ENCODE measurements at places on chromosomes 5 and 9.

DNA sequence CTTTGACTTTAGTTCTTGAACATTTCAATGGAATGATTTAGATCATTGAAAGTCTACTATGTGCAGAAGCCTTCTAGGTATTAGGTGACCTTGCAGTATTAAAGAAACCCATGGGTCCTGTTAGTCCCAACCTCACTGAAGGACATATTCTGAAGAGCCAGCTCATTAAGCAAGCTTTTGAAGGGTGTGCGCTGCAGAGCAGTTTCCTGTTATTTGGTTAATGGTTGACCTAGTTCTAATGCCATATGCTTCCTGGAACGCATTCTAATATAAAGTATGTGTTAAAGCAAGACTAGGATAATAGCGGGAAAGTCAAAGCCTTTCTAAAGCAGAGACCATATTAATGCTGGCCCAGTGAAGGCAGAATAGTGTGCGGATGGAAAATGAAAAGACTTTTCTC, 20.1 kb downstream of the ZNF462 start:
- no peak for DNase-seq

DNA sequence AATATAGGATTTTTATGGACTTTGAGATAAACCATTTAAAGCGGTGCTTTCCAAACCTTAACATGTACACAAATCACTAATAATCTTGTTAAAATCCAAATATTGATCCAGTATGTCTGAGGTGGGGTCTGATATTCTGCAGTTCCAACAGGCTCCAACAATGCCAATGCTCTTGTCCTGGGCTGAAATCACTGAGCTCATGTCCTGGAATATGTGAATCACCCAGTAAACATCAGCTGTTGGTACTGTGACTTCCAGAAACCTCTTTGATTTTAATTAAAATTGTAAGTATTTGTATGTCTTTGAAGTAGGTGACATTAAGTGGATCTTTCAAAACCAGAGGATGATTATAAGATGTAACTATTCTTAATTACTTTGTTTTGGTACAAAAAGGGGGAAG, 52.8 kb upstream of the CAST start:
- DNase-seq, result no peak

- no peak for DNase-seq
These were observed 386.2 kb downstream of the PRDM9 start for GRCh38 chr5:23893561-23893960.

- DNase-seq, result no peak
These were observed 184.5 kb upstream of the FBN2 start for GRCh38 chr5:128722551-128722950.
